Effector CD8-positive, alpha-beta T cell (primary cell): ENCODE measurements at places on chromosomes 2 and 18.

- DNase-seq, result no peak
These were observed 23.0 kb downstream of the TCF7L1 start for GRCh38 chr2:85156153-85156552.

- no peak for DNase-seq
These were observed at the start of gene CYP1B1 for GRCh38 chr2:38075507-38076151. Gene CYP1B1, minus strand, starts transcription at chr2:38076151. Its CDS starts 763 bp downstream, at chr2:38075388.

DNA sequence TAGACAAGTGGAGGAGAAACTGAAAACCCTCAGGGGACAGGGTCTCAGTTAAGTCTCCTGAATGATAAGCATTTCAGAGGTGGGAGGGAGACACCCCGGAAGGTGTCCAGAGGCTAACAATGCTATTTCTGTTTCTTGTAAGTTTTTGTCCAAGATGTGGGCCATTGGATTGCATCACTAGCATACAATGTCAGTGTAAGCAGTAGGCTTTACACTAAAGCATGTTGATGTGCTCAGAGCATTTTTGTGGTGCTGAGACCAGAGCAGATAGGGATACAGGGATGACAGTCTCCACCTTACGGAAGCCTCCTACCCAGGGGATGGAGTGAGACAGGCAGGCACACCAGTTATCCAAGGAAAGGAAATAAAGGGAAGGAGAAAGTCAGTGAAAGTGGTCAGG lies 2.2 kb upstream of the IL1R1 start:
- no peak for DNase-seq

- no peak for DNase-seq
These were observed 137.9 kb downstream of the MGAT5 start for GRCh38 chr2:134391751-134392160.
